ENCODE measurements at places on chromosomes 2 and 18.

DNA sequence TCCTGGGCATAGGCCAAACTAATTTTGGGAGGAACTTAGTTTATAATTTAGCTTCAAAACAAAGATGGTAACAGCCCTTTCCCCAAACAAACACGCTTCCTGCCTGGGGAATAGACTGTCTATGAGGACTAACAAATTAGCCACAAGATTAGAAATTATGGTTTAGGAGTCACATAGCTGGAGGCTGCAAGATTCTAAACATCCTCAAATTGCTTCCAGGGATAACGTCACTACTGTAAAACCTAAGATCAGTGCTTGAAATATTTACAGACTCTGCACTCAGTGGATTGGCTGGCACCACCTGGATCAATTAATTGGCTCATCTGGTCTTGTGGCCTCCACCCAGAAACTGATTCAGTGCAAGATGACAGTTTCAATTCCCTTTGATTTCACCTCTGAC lies 118.0 kb upstream of the TACR1 start:
- no peak for DNase-seq

DNA sequence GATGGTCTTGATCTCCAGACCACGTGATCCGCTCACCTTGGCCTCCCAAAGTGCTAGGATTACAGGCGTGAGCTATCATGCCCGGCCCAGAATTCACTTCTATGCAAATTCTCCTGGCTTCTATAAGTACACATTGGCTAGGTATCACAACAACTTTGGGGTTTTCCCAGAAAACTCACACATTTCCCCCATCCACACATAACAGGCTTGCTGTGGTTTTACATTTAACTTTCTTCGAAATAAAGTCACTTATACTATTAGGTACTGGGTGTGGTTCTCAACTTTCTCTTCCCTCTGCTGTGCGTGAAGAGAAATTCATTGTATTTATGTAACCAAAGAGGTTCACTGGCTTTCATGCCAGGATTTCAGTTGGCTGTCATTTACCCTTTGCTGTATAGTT lies 439.4 kb upstream of the CWC22 start:
- DNase-seq, result no peak

- no peak for DNase-seq
Observed at GRCh38 chr18:74604774-74605173, 7.1 kb downstream of the ZNF407 start.

DNA sequence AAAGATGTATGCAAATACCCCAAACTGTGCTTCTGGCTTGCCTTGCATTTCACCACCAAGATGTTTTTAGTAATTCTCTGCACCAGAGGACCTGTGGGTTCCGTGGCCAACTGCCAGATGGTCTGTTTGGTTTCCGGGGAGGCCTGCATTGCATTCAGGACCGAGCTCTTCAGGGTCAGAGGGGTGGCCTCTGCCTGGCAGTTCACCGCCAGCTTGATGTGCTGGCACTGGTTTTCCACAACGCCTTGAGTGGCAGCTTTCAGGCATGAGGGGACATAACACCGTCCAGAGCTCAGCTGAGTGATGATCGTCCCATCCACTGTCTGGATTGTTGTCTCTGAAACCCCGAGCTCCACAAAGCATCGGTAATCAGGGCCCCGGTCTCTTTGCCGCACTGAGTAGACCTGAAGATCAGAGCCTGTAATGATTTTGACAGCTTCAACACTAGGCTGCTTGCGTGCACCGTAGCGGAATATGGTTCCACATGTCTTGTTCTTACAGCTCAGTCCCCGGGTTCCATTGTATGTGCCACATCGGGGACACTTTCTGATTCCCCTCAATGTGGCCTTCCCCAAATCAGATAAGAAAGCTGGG lies 9.4 kb downstream of the C2orf42 start:
- no peak for DNase-seq

DNA sequence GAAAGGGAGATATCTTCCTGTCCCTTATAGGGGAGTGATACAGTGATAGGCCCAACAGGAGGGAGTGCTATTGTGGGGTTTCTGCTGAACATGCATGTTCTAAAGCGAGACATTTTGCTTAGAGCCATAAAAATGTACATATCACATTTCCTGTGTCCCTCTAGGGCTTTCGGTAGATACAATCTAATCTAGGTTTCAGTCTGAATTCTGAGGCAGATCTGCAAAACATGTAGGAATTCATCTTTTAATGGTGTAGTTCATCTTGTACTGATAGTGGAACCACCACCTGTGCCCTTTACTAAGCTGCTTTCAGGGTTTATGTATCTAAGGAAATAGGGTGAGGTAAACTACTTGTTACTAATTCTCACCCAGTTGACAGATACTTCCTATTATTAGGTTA lies 73.8 kb downstream of the SPTBN1 start:
- DNase-seq, result no peak

GRCh38 chr18:1002653-1003178 lies 98.0 kb downstream of the ADCYAP1 start:
- no peak for DNase-seq

DNA sequence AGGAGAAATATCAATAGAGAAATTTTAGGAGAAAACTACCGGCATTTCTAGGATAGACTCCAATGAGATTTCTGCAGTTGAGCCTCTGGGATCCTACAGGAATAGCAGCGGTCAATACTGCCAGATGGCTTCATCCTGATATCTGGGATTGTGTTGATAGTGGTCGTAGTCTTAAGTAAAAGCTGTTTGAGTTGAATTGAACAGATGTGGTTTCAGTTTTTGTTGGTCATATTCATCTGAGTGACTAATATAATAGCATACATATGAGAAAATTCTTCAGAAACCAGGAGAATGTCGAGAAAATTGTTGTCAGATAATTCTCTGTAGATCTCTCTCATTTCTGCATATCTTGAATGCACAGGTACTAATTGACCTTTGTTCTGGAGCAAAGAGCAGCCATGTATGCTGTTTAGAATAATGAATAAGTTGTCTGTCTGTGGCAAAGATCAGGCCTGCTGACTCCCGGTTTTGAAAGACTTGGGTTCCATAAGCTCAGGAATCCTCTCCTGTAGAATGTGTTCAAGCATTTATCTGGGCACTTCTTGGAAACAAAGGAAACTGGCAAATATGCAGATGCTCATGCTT lies 288.1 kb downstream of the TMX3 start:
- no peak for DNase-seq

GRCh38 chr2:1455466-1455865 lies 42.2 kb downstream of the TPO start:
- DNase-seq, result no peak

All from kidney capillary endothelial cell (primary cell).